Mesenteric fat pad (tissue), 1 donor: ENCODE measurements at places on chromosomes 12 and 14. TPM values are rescaled to one million over a fixed set of nuclear protein-coding genes. Genes with fewer than 3 reads are reported as not detected.

DYNC1H1 gene
- total RNA-seq, result 473 TPM

MYBPC1 gene
- total RNA-seq, result not detected

BHLHE41 gene
- 21.0 TPM for total RNA-seq

FGD6 gene
- total RNA-seq, result 5.4 TPM

CFL2 gene
- total RNA-seq, result 78.8 TPM

TMEM132D gene
- not detected for total RNA-seq

CCDC197 gene
- not detected for total RNA-seq

SOAT2 gene
- not detected for total RNA-seq

PLEKHD1 gene
- 0.19 TPM for total RNA-seq

CFAP251 gene
- total RNA-seq, result 2.1 TPM

RXYLT1 gene
- total RNA-seq, result 15.1 TPM

PMCH gene
- total RNA-seq, result not detected

YARS2 gene
- 13.9 TPM for total RNA-seq

KRT77 gene
- not detected for total RNA-seq

FSCB gene
- total RNA-seq, result not detected

AGAP2 gene
- total RNA-seq, result 2.1 TPM

NOXRED1 gene
- total RNA-seq, result 0.29 TPM

GDF3 gene
- 0.26 TPM for total RNA-seq

CHGA gene
- 0.22 TPM for total RNA-seq

LARP4 gene
- total RNA-seq, result 128 TPM

TSHR gene
- total RNA-seq, result 0.39 TPM

DCAF4 gene
- total RNA-seq, result 18.9 TPM

DTD2 gene
- 30.0 TPM for total RNA-seq

GLIPR1L1 gene
- not detected for total RNA-seq

TAS2R7 gene
- not detected for total RNA-seq

CFAP54 gene
- total RNA-seq, result 0.71 TPM

KIF5A gene
- not detected for total RNA-seq

PRPH gene
- 0.55 TPM for total RNA-seq

WASHC4 gene
- total RNA-seq, result 62.3 TPM

TNS2 gene
- 210 TPM for total RNA-seq

MYF5 gene
- total RNA-seq, result not detected

TBPL2 gene
- total RNA-seq, result not detected

SIX4 gene
- 1.9 TPM for total RNA-seq

SLC4A8 gene
- total RNA-seq, result 0.90 TPM

CLEC2A gene
- total RNA-seq, result not detected

CLEC12A gene
- 7.5 TPM for total RNA-seq

IRF9 gene
- 102 TPM for total RNA-seq

CLEC4D gene
- 4.8 TPM for total RNA-seq

TSPAN11 gene
- total RNA-seq, result 1.4 TPM

HVCN1 gene
- 4.2 TPM for total RNA-seq

NKX2-8 gene
- total RNA-seq, result not detected

TBC1D30 gene
- total RNA-seq, result 5.9 TPM
